ENCODE measurements at places on chromosomes 2 and 18.

DNA sequence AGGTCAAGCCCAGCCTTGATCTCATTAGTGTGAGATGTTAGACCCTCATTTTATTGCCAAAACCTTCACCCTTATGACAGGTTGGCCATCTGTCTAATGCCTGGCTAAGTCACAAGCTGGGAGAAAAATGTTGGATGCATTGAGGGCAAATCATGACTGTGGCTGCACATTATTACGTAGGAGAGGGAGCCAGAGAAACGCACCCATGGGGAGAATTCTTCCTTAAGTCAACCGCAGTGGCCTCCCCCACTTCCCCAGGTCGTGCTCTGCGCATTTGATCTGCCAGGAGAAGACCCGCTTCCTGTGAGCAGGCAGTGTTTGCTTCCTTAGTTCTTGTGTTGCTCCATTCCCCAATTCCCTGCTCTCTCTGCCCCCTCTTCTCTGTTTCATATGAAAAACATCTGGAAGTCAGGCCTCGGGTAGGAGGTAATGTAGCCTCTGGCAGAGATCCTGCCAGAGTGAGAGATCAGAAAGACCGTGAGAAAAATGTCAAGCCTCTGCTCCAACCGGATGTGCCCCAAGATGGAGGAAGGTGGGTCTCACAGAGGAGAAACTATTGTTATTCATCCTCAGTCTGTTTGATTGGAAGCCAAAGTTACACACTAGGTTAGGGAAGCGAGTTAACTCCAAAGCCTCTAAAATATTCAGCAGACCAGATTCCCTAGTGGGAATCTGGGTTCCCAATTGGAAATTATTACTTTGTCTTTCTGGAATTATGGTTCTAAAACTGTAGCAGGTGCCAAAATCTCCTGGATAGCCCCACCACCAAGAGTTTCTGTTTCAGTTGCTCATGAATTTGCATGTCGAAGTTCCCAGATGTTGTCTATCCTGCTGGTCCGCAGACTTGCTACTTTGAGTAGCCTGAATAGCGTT, 144.3 kb upstream of the PELI1 start:
- DNase-seq: peak; percentile 41

DNA sequence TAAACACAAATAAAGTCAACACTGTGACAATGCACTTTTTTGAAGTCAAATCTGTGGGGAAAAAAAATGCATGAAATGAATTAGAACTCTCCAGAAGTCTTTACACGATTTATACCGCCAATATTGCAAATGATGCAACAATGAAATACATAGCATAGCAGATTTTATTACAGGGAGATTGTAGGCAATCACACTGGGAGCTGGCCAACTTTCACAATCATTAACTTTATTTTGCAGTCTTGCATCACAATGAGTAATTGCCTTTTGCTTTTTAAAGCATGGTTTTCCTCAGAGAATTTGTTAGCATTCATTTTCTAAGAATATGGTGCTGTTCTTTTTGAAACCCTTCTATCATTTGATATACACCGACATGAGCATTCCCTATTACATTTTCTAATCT, 366.4 kb upstream of the FSIP2 start:
- DNase-seq: no peak

- DNase-seq: no peak
These were observed 185.9 kb downstream of the ZNF521 start for GRCh38 chr18:25166113-25166512.

DNA sequence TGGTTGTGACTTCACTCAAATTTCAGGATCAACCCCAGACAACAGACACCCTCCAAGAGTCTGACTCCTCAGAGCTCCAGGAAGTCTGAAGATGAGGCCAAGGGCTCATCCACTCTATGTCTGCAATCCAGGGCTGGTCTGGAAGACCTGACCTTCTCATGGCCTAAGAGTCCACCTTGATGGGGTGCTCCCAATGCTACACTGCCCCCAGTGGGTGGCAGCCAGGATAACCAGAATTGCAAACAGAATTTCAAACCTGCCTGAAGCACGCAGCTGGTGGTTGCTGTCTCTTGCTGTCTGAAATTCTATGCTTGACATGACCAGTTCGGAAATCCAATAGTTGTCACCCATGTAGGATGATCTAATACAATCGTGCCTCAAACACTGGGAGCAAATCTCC, 96.0 kb downstream of the UXS1 start:
- DNase-seq: no peak

GRCh38 chr2:72115110-72116080, 32.3 kb downstream of the CYP26B1 start:
- no peak for DNase-seq

GRCh38 chr2:222711315-222711940, 40.0 kb downstream of the MOGAT1 start:
- DNase-seq: no peak

DNA sequence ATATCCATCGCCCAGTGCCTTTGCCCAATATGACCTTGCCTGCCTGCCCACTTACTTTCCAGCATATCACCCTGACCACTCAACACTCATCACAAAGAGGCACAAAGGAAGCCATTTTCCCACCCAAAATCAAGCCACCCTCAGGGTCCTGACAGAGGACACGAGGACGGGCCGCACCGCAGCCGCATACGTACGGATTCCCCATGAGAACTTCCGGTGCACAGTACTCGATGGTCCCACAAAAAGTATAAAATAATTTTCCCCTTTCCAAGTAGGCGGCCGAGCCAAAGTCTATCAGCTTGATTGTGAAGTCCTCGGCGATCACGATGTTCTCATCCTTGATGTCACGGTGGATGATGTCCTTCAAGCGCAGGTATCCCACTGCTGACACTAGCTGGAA, 10.0 kb upstream of the MTERF4 start:
- DNase-seq: no peak

DNA sequence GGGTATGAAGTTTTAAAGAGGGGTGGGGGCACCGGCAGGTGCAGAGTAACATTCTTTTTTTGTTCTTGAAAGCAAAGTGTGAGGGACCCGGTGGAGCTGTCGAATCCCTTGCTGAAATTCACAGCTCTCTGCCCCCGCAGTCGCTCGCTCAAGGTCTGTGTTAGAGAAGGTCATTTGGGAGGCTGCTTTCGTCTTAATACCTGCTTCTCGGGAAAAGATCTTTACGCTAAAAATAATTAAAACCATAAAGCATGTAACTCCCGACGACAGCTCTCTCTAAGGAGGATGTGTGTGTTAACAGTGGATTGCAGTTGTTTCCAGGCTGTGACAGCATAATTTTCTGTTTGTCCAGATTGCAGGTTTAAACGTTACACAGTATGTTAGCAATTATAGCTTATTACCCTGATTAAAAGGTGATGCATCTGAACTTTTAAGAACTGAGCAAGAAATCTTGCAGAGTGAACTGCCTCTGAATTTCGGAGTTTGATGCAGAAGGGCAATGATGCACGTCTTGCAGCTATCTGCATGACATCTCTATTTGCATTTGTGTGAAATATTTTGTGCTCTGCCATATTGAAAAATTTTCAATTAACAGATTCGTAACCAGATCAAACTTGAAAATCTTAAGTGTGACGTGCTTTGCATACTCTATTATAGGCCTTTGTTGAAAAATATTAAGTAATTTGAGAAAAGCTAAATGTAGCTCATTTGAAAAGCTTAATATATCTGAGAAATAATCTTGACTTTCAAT, 954 bp downstream of the RAPGEF4 start:
- DNase-seq: no peak

- DNase-seq: no peak
These were observed 5.8 kb upstream of the DGUOK start for GRCh38 chr2:73920577-73921545.

- no peak for DNase-seq
These were observed 142.7 kb downstream of the EML6 start for GRCh38 chr2:54866179-54866578.

DNA sequence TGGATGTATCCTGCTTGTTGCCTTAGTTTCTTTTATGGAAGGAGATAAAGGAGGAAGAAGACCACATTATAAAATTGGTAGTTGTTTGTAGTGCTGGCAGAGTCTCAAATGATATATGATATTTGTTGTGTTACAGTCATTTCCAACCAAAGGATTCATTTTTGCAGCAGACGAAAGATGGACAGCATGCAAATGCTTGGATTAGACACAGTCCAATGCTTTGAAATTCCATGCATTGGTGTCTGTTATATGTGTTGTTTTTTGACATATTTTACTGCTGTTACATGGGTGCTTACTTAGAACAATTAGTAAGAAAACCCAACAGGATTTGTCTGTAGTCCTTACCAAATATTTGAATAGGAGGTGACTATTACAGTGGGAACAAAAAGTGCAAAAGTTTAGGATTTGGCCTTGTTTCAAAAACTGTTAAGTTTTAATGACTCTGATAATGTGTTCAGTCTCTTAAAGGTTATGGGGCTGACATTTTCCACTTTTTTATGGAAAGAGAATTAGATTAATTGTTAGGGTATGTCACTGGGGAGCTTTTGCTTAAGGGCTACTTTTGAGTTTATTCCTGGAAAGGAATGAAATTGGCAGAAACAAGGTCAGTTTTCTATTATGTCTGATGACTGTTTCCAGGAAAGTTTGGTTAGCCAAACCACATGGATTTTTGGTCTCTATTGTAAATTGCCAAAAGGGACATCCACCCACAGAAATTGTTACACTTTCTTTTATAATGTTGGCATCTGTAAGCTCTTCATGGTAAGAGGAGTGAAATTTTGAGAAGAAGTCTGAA, 229.4 kb upstream of the MMADHC start:
- DNase-seq: no peak

- DNase-seq: no peak
These were observed 10.4 kb upstream of the DNAH7 start for GRCh38 chr2:196079052-196079451.

DNA sequence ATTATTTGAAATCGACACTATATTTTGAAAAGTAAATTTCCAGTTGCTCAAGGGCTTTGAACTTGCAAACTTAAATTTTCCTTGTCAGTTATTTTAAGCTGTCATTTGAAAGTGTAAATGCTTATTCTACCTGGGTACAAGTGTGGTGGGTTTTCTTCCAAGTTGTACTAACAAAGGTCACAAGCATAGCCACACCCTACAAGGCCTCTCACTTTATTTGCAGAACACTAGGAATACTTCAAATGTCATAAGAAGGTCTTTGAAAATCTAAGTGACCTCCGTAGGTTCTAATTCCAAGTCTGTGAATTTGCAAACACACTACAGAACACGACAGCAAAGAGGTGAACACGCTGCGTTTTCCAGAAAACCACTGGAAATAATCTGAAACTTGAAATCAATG, 9.3 kb upstream of the RMDN2 start:
- no peak for DNase-seq

GRCh38 chr2:183455056-183455455, 330.8 kb downstream of the NUP35 start:
- DNase-seq: no peak

GRCh38 chr18:57542126-57542525, 44.4 kb downstream of the FECH start:
- DNase-seq: no peak

DNA sequence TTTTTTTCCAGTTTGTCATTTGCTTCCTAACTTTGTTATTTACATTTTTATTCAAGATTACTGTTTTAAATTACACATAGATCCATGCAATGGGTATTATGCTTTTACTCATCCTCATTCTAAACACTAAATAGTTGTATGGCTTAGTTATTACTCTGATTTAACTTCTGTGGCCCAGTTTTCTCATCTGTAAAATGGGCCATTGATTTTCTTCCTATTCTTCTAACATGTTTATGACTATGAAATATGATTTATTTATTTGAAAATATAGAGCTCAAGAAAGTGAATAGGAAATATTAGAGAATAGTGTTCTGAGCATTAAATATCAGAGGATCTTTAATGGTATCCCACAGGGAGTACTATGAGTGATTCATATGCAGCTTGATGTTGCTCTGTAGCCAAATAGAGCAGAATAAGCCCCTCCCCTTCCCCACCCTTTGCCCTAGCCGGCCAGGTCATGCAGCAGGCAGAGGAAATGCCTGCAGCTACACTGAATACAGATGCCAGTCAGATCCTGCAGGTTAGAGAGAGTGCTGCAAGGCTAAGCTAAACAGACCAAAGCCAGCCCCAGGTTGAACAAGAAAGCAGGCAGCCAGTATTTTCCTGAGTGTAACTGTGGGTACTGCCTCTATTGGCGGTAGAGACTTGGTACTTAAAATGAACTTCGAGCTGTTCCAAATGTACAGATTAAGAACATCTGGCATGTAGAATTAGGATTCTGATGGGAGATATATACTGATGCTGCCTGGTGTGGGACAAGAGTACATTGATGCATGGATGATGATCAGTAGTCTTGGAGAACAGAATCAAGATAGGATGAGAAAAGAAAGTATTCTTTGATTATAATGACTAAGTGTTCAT, 11.7 kb upstream of the ACYP2 start:
- no peak for DNase-seq

Data from right kidney (tissue), 9 donors.